ENCODE measurements at places on chromosomes 12 and 14.

DNA sequence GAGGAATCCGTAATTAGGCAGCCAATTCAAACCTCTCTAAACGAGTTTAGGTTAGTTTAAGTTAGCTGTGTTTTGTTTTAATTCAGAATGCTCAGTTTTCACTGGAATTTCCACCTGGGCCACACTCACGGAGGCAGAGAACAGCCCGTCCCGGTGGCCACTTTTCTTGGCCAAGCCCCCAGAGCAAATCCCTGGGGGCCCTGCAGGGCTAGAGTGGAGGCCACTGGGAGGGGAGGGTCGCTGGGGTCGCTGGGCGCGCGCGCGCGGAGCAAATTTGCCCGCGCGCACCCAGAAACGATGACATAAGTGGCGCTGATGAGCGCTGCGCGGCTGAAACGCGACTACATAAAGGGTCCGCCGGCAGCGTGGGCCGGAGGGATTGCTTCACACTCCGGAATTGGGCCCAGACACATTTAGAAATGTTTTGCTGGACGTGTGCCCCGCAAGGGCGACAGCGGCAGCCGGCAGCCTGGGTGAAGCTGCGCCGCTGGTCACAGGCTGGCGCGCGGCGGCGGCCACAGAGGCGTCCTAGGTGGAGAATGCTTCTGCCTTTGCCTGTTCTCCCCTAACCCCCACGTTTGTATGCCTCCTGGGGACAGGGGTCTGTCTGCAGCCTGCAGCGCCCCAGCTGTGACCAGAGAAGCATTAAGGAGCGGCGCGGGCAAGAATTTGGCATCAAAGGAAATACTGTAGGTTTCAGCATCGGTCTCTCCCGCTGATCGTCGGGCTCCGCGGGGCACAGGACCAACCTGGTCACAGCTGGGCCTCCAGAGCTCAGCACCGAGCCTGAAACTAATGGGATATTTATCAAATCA, 37.9 kb upstream of the TBX5 start:
- DNase-seq = no peak

DNA sequence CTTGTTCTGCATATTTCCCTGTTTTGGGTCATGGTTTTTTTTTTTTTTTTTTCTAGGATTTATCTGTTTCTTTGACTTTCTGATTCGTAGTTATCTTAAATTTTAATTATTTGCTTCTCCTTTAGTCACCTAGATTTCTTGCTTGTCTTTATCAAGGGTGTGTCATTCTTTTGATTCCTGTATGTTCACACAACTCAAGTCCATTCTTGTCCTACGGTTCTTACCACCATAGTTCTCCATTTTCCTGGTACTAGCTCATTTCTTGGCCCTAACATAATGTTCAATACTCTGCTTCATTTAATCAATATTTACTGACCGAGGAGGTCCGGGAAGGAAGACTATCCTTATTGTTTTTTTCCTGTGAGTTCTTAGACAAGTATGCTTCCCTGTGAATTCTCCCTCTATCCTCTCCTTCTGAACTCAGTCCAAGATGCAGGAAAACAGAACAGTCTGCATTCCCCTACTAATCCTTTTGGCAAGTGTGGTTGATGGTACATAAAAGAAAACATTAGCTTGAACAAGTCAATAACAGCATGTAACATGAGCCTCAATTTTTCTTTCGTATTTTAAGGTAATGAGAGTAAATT, 1346.4 kb upstream of the SEL1L start:
- no peak for DNase-seq

- no peak for DNase-seq
Observed at GRCh38 chr12:40745386-40745785, 53.1 kb downstream of the CNTN1 start.

- no peak for DNase-seq
Observed at GRCh38 chr14:23483236-23483854, 13.8 kb downstream of the NGDN start.

- no peak for DNase-seq
Observed at GRCh38 chr12:92543359-92543758, 159.4 kb upstream of the PLEKHG7 start.

DNA sequence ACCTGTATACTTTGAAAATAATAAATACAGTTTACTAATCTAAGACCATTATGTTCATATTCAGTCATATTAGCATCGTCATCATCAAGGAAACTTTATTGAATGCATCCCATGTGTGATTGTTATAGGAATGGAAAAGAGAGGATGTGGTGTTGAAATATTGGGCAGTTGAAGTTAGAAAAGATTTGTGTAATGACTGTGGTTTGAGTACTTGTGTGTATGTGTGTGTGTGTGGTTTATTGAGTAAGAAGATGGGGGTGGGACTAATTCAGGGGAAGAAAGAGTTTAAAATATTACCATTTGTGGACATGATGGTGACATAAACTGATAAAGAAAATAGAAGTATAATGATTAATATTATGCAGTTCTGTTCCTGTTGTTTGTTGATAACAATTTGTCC, 238.7 kb upstream of the SEL1L start:
- no peak for DNase-seq

All from tibial artery (tissue), 4 donors.